Upper lobe of left lung (tissue), 6 donors: ENCODE measurements at places on chromosomes 16 and 17.

DNA sequence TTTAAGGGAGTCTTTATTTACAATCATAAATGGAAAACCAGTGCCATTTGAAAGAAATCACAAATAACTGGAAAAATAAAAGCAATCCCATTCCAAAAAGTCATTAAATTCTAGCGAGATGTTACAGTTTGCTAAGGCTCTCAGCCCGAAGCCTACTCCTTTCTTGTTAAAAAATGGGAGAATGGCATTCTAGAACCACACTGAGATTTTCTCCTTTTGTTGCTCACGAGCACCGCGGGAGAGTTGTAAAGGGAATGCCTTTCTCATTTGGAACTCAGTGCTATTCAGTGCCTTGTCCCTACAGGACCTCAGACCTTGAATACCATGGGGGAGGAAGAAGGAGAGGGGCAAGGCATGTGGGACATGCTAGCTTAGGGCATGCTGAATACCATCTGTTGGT, 36.3 kb downstream of the GDE1 start:
- H3K4me3 ChIP-seq = no peak overlapping the region
- no peak for DNase-seq
- H3K27ac ChIP-seq = no peak overlapping the region

DNA sequence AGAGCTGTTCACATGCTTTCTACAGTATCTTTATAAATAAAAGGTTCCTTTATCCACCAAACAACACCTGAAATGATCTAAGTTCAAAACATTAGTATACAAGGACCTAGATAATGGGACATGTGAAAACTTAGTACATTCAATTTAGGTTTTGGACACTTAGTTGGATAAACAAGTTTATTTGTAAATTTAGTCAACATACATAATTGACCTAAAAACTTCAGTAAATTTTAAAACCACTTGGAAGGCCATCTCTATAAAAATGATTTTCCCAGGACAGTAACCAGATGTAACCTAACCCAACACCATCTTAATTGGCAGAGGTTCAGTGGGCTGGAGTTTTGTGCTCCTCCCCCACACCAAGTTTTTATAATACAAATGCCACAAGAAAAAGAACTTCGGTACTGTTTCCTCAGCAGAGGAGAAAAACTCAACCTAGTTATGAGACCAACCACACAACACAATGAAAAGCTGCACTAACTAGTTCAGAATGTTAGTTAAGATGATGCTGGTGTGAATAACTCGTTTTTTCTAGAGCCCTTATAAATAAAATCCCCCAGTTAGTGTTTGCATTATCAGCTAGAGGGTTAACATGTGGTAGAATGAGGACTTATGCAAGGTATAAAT, 7.2 kb upstream of the UNK start:
- peaks cover 33% of the 10 kb centered on the region for H3K4me1 ChIP-seq
- peaks cover 16% of the 10 kb centered on the region for H3K36me3 ChIP-seq
- peak overlapping the region; percentile 90 for H3K4me3 ChIP-seq
- DNase-seq = no peak
- no peaks in the 10 kb centered on the region for H3K27me3 ChIP-seq
- H3K27ac ChIP-seq = peak overlapping the region; percentile 99

- H3K4me1 ChIP-seq = peaks cover 16% of the 10 kb centered on the region
- no peak overlapping the region for H3K4me3 ChIP-seq
- no peaks in the 10 kb centered on the region for H3K36me3 ChIP-seq
- no peak for DNase-seq
Observed at GRCh38 chr17:19538095-19539039, 4.7 kb downstream of the SLC47A1 start.

DNA sequence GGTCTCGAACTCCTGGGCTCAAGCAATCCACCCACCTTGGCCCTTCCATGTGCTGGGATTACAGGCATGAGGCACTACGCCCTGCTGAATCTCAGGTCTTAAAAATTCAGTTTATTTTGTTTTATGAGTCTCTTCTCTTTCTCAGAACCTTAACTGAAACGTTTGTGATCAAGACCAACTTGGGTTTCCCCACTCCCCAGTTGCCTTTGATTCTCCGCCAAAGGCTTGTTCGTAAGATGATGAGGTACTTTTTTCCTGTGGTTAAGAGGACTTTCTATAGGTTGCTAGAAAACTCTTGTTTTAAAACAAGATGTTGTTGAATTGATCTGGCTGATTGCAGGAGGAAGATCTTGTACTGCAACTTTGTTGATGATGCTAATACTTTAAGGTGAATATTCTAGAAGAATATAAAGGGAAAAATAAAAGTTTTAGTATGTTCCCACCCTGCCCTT, 11.7 kb downstream of the ABCC1 start:
- H3K36me3 ChIP-seq = no peaks in the 10 kb centered on the region
- no peak for DNase-seq
- H3K4me1 ChIP-seq = peaks cover 11% of the 10 kb centered on the region
- peak overlapping the region; percentile 57 for H3K27ac ChIP-seq

GRCh38 chr17:17837966-17838962, 1.5 kb upstream of the SREBF1 start:
- peak overlapping the region; percentile 99 for H3K27ac ChIP-seq
- H3K27me3 ChIP-seq = no peaks in the 10 kb centered on the region
- no peaks in the 10 kb centered on the region for H3K36me3 ChIP-seq

DNA sequence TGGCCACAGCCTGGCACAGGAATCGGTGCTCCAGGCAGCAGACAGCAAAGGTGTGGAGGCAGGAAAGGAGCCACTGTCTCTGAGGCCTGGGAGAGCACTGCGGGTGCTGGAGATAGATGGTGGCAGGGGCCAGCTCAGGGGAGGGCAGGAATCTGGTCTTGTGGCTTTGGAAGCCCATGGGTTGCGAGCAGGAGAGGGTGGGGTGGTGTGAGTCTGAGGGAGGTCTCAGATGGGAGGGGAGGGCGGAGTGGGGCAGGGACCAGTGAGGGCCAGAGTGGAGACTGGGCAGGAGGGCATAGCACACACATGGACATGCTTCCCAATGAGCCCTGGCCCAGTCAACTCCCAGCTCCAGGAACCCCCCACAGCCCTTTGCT, 70.1 kb downstream of the SREBF1 start:
- no peaks in the 10 kb centered on the region for H3K36me3 ChIP-seq
- no peak for DNase-seq
- no peaks in the 10 kb centered on the region for H3K27me3 ChIP-seq
- H3K4me3 ChIP-seq = no peak overlapping the region
- peaks cover 24% of the 10 kb centered on the region for H3K4me1 ChIP-seq
- H3K27ac ChIP-seq = no peak overlapping the region

GRCh38 chr16:89782489-89782888, 34.0 kb downstream of the FANCA start:
- H3K27ac ChIP-seq = no peak overlapping the region
- H3K4me3 ChIP-seq = no peak overlapping the region
- no peaks in the 10 kb centered on the region for H3K27me3 ChIP-seq
- peak; percentile 56 for DNase-seq

DNA sequence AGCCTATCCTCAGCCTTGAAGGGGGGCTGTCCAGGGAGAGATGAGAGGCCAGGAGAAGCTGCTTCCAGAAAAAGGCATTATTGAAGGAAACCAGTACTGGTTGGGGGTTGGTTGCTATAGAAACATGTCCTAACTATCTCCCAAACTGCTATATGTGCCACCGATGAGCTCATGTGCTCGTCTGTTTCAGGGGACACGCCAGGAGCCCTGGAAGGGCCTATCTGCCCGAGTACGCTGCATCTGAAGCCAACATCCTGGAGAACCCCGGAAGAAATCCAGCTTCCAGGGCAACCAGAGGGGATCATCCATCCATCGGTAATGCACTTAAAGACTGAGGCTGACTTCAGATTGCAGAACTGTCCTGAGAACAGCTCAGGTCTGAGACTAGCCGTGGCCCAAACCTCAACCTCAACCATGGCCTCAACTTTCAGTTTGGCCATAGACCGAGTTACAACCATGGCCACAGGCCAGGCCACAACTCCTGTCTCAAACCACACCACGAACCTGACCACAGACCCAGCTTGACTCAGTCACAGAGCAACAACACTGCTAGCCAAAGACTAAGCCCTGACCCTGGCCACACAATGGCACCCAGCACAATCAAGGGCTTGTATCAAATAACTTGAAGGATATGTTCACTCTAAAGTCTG, 10.2 kb downstream of the PITPNM3 start:
- no peak for DNase-seq
- H3K27me3 ChIP-seq = no peaks in the 10 kb centered on the region
- peaks cover 13% of the 10 kb centered on the region for H3K4me1 ChIP-seq
- no peaks in the 10 kb centered on the region for H3K36me3 ChIP-seq

GRCh38 chr17:28443901-28444638, 29.4 kb upstream of the SLC13A2 start:
- H3K27me3 ChIP-seq = no peaks in the 10 kb centered on the region
- no peaks in the 10 kb centered on the region for H3K36me3 ChIP-seq
- H3K4me3 ChIP-seq = no peak overlapping the region
- DNase-seq = no peak

GRCh38 chr17:57966875-57967274, 11.7 kb upstream of the CUEDC1 start:
- DNase-seq = no peak
- no peaks in the 10 kb centered on the region for H3K4me1 ChIP-seq
- no peaks in the 10 kb centered on the region for H3K27me3 ChIP-seq
- no peaks in the 10 kb centered on the region for H3K36me3 ChIP-seq
- no peak overlapping the region for H3K27ac ChIP-seq
- H3K4me3 ChIP-seq = no peak overlapping the region

DNA sequence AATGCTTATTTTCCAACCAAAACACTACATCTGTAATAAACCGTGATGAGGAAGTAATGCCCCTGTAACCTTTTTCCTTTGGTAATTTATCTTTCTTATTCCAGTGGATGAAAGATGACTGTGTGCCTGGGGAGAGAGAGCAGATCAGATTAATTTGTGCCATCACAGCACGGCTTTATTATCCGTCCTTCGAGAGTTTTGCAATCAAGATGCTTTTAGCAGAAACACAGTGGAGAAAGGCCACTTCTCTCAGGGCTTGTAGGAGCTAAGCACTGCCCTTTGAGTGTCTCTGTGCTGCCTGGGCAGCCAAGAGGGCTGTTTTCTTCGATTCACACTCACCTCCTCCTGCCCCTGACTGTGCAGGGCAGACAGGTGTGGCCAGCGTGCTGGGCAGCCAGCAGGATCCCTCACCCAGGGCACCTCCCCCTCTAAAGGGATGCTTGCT, 190.2 kb downstream of the PRKCA start:
- H3K27ac ChIP-seq = no peak overlapping the region
- DNase-seq = peak; percentile 35

DNA sequence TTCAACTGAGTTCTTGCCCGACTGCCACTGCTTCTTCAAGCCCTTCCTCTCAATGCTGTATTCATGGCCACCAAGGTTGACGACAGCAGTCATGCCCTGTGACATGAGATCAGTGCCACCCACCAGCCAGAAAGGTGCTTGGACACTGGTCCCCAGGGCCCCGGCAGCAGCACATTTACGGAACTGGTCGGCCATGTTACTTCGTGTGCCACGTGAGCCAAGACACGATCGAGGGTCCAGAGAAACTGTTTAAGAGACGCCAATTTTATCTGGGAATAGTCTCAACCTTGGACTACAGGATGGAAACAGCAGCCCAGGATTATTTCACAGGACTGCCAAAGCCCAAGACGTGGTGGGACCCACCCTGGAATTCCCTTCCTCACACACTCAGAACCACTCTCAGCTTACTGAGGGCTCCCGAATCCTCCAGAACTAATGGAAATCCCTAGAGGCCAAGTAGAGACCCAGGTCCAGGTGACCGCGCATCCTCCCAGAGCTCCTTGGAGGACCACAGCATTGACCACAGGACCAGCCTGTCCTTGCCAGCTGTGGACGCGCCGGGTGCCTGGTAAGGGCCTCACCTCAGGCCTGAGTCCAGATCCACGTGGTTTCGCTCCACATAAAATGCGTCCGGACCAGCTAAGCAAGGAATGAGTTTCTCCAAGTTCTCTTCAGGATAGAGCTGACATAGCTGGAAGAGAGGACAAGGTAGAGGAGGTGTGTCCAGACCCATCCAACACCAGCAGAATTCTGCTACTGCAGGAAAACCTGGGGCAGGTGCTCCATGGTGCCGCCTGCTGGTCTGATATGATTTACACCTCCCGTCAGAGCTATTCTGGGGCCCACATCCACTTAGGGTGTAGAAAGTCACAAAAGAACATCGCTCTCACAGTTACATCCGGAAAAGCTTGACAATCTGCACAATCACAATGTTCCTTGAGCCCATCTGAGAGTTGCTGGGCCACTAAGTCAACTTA, 28.2 kb downstream of the MAP1LC3B start:
- no peak overlapping the region for H3K4me3 ChIP-seq
- no peak overlapping the region for H3K27ac ChIP-seq
- no peak for DNase-seq
- peaks cover 75% of the 10 kb centered on the region for H3K36me3 ChIP-seq
- H3K27me3 ChIP-seq = no peaks in the 10 kb centered on the region

- H3K27me3 ChIP-seq = no peaks in the 10 kb centered on the region
- H3K4me1 ChIP-seq = no peaks in the 10 kb centered on the region
- H3K4me3 ChIP-seq = no peak overlapping the region
- no peaks in the 10 kb centered on the region for H3K36me3 ChIP-seq
Observed at GRCh38 chr17:70202840-70203239, 33.5 kb downstream of the KCNJ2 start.

DNA sequence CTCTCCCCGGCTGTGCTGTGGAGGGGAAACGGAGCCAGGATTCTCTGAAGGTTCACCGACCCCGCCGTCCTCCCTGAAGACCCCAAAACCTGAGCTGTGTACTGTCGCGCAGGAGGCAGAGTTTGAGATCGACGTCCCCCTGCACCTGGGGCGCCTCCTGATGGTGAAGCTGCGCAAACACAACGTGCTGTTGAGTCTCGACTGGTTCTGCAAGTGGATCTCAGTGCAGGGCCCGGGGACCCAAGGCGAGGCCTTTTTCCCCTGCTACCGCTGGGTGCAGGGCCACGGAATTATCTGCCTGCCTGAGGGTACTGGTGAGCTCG, 62.6 kb upstream of the TEKT1 start:
- no peaks in the 10 kb centered on the region for H3K36me3 ChIP-seq
- H3K4me3 ChIP-seq = no peak overlapping the region
- peaks cover 11% of the 10 kb centered on the region for H3K27me3 ChIP-seq
- no peak overlapping the region for H3K27ac ChIP-seq
- peak; percentile 30 for DNase-seq
- H3K4me1 ChIP-seq = peaks cover 6% of the 10 kb centered on the region

GRCh38 chr17:60372790-60373483, 19.0 kb downstream of the USP32 start:
- no peaks in the 10 kb centered on the region for H3K27me3 ChIP-seq
- no peak overlapping the region for H3K4me3 ChIP-seq

- no peaks in the 10 kb centered on the region for H3K36me3 ChIP-seq
- H3K4me3 ChIP-seq = peak overlapping the region; percentile 80
- DNase-seq = no peak
- peaks cover 19% of the 10 kb centered on the region for H3K4me1 ChIP-seq
- no peaks in the 10 kb centered on the region for H3K27me3 ChIP-seq
- peak overlapping the region; percentile 58 for H3K27ac ChIP-seq
Observed at GRCh38 chr17:62704381-62704971, 77.0 kb downstream of the MRC2 start.

- peaks cover 5% of the 10 kb centered on the region for H3K4me1 ChIP-seq
- H3K4me3 ChIP-seq = no peak overlapping the region
- no peaks in the 10 kb centered on the region for H3K36me3 ChIP-seq
- H3K27ac ChIP-seq = no peak overlapping the region
- no peaks in the 10 kb centered on the region for H3K27me3 ChIP-seq
Observed at GRCh38 chr17:16329519-16330271, 23.6 kb downstream of the CENPV start.

GRCh38 chr16:1430759-1431496, at the start of gene PERCC1:
Gene PERCC1, plus strand, starts transcription at chr16:1431078. Its CDS starts 1,516 bp downstream, at chr16:1432594.
- DNase-seq = peak; percentile 80
- no peaks in the 10 kb centered on the region for H3K36me3 ChIP-seq
- H3K27ac ChIP-seq = no peak within 1 kb of the TSS
- H3K27me3 ChIP-seq = no peaks in the 10 kb centered on the region
